ENCODE measurements at places on chromosomes 16 and 17.
A peak's percentile ranks its signal among the peaks of the same experiment; 100 is the strongest.

DNA sequence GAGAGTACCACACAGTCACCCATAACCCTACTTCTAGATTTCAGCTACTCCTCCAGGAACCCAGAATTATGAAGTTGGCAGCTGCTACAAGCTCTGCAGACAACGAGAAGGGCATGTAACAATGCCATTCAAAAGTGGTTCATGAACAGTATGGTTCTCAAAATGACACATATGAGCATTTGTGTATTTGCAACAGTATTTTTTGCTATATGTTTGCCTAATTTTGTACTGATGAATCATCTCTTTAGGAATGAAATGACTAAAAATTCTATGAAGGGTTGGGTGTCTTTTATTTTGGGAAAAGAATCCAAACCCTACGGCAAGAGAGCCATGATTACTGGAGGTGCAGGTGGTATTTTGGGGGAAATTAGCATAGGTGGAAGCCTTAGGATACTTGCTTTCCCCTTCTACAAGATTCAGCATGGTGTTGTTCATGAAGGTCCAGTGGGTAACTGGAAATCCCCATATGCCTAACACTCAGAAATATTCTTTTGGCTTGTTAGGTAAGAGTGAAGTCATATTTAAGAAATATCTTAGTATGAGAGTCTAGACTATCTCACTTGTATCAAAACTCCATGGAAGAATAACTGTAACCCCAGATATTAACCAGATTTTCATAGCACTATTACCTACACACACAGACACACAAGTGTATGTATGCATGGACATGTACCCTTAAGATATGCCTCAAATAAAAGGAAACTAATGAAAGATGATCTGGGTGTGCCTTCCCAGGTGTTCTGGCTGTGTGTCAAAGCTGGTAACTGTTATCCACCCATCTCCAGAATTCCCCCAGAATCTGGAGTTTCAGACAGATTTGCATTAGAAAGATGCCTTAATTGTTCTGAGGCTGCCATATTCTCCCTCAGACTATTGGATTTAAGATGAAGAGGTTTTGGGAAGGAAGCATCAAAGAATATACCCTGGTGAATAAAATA lies 688.2 kb upstream of the SOX9 start:
- DNase-seq = no peak

DNA sequence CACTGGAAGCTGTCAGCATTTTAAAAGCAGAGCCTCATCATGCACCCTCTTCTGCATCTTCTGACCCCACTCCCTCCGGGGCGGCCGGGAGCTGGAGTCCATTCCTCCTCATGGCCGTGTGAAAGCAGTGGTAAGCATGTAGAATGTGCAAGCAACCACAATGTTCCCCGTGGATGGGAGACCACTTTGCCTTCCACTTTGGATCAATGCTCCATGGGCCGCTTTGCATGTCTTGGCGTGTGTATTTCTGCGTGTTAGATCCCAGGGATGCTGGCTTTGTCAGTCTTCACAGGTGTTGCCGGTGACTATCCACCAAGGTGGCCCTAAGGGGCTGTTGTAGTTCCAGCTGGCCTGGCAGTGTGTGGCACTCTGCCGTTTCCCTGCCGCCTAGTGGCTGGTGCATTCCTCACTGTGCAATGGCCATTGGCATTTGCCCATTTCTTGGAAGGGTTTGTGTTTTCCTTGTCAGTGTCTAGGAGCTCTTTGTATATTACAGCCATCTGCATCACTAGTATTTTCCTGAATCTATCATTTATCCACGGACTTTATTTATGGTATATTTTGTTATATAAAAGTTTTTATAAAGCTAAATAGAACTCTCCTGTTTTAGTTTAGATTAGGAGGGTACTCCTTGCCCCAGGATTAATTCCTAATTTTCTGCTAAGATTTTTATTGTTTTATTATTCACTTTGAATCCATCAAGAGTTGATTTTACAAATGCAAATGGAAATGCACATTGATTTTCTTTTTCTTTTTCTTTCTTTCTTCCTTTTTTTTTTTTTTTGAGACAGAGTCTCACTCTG lies 5.8 kb upstream of the ALDH3A1 start:
- DNase-seq = peak; percentile 11

- DNase-seq = no peak
Measured at GRCh38 chr17:79137789-79138165, 63.2 kb downstream of the ENGASE start.

DNA sequence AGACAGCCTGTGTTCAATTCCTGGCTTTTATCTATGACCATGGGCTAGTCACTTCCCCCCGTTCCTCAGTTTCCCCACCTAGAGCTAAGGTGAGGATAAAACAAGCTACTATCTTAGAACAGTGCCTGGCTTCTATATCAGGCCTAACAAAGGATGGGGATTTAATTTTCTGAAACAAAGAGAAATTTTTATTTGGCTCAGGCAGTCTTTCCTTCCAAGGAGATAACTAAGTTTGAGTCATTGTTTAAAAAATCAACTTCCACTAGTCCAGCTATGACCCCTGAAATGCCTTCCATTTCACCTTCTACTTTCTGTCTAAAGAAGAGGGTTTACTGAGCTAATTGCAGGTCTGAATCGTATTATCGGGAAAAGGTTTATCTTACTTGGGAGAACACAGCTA lies 99.0 kb downstream of the CMIP start:
- no peak for DNase-seq

DNA sequence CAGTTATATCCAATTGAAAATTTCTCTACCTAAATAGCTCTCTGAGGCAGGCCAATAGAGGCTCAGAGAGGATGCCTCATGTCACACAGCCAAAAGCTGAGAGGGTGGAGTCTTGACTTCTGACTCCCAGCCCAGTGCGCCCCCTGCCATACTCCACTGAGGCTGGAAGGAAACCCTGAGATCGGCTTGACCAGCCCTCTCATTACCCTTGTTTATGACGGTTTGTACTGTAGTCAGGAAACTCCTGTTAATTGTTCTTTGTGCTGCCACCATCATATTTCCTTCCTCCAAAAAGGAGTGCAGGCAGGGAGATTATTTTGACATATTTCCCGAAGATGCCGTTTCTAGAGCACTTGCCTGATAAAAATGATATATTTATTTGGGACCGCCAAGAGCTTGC lies 107.9 kb downstream of the AIPL1 start:
- DNase-seq = no peak

DNA sequence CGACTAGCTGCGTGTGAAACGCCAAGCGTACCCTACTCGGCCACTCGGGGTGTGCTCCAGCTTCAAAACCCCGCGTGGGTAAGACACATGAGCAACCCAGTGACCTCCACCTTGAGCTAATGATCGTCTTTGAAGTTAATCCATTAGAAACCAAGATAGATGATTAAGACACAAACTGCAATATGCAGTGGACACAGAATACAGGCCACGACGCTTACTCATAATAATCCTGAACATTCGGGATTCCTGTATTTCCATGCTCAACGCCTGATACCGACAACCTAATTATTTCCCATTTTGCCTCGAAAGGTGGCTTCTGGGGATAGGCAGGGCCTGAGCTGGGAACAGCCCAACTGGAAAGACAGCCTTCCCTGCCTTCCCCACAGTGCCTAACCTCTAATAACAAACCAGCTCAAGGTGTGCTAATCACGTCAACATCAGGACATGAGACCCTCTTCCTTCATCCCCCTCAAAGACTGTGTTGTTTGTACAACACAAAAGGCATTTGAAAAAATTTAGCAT lies 504 bp upstream of the COPRS start:
- DNase-seq = no peak

DNA sequence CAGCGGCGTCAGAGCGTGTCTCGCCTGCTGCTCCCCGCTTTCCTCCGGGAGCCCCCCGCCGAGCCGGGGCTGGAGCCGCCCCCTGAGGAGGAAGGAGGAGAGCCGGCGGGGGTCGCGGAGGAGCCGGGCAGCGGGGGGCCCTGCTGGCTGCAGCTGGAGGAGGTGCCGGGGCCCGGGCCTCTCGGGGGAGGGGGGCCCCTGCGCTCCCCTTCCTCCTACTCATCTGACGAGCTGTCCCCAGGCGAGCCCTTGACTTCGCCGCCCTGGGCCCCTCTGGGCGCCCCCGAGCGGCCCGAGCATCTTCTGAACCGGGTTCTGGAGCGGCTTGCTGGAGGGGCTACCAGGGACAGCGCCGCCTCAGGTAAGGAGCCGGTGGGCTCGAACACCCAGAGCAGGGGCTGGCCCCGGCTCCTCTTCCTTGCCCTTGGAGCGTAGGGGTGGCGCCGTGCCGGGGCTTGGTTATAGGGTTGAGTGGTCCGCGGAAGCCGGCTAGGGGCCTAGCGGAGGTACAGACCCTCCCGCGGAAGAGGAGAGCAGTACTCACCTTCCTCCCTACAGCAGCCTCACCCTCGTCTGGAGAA lies 841 bp downstream of the RAPGEFL1 start:
- DNase-seq = no peak

- no peak for DNase-seq
Measured at GRCh38 chr16:23276821-23277220, 25.3 kb upstream of the SCNN1B start.

- DNase-seq = no peak
Measured at GRCh38 chr17:82551779-82552457, 32.4 kb downstream of the FOXK2 start.

- peak; percentile 13 for DNase-seq
Measured at GRCh38 chr17:42050393-42051012, at the start of gene C17orf113. C17orf113 (minus strand) TSS chr17:42050601; CDS start chr17:42043376, 7,225 bp downstream.

- no peak for DNase-seq
Measured at GRCh38 chr16:49405530-49405929, 31.9 kb downstream of the C16orf78 start.

GRCh38 chr17:74807441-74807840 lies 31.3 kb upstream of the NAT9 start:
- DNase-seq = no peak
